B cell (primary cell): ENCODE measurements at places on chromosomes 11 and 22. TPM values are rescaled to one million over a fixed set of nuclear protein-coding genes. Genes with fewer than 3 reads are reported as not detected.

DLG2 gene
- polyA plus RNA-seq = 0.54 and 0.71 TPM in 2 replicates

MS4A14 gene
- polyA plus RNA-seq = 2.7 and 5.4 TPM in 2 replicates

SLN gene
- polyA plus RNA-seq = not detected in 2 replicates

MS4A3 gene
- not detected in 2 replicates for polyA plus RNA-seq

- no peak for DNase-seq
Measured at GRCh38 chr11:120561286-120561685, 49.7 kb downstream of the GRIK4 start.

- no peak for DNase-seq
Measured at GRCh38 chr11:60631944-60632343, 67.5 kb upstream of the MS4A8 start.

GRCh38 chr22:45783690-45784089 lies 112.1 kb downstream of the ATXN10 start:
- DNase-seq = no peak
